ENCODE measurements at places on chromosomes 2 and 18.

DNA sequence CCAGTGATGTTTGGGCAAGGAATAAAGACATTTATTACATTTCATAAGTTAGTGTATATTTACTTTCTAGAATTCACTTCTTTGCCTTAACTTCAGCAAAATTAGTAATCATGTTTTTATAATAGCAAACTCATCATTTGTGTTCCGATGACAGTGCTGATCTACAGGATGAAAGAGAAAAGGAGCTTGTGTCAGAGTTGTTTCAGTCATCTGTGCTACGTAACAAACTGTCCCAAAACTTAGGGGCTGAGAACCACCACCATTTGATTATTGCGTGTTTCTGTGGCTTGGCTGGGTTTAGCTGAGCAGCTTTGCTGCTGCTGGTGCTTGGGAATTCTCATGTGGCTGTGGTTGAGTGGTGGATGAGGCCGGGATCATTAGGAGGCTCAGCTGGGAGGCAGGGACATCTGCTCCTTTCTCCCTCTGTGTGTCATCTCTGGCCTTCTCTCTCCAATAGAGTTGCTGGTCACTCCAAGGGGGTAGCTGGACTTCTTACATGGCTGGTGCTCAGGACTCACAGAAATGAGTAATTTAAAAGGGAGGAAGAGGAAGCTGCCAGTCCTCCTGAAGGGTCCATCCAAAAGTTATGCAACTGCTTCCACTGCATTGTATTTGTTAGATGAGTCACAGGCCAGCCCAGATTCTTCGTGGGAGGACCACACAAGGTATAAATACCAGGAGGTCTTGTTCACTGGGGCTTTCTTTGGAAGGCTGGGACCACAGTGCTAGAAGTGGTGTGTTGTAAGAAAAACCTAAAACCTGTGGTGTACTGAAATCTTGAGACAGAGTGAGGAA, 43.4 kb upstream of the HAAO start:
- DNase-seq, result no peak

DNA sequence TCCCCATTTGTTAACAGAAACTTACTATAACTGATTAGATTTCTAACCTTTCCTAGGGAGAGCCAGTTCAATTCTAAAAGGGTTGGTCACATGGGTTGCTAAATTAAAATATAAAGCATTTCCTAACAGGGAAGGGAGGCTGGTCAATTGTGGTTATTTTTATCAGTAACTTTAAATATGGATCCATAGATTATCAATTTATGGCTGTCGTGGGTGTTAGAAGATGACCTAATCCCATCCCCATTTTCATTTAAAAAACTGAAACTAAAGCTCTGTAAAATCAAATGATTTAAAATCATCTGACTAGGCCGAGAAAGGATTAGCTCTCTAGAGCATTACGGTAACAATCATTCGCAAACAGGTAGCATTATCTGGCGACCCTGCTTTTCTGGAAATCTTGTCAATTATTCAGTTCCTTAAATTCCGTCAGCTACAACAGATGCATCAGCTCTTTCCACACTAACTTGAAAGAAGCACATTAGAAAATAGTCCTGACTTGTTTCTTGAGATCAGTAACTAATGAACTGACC, 953 bp upstream of the HNRNPA3 start:
- no peak for DNase-seq

DNA sequence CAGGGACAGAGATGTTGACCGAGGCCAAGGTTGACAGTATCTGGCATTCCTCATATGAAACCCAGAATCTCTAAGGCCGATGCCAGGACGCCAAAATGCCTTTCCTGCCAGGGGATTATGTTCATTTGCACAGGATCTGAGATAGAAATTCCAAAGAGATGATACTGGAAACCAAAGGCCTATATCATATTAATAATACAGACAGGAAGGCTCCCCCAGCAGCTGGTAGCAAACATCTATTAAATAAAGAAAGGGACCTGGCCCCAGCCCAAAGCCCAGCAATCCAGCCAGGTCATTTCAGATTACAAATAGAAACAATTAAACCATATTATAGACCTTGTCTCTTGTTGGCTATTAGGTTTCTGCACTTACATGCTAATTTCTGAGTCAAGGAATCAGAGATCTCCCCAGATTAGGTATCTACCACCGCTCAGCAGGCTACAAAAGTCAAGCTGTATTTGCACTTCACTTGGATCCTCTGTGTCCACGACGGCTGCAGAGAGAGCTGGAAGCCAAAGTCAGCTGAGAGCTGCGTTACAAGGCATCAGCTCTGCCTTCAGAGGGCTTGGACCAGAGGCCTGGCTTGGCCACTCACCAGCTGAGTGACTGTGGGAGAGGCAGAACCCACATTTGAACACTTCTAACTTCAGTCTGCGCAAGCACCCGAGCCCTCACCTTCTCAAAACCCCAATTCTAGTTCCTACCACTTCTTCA, 269.3 kb upstream of the SIX2 start:
- no peak for DNase-seq

GRCh38 chr2:119126650-119127049, 31.9 kb downstream of the C1QL2 start:
- no peak for DNase-seq

- no peak for DNase-seq
Measured at GRCh38 chr2:123771928-123772632, 253.0 kb upstream of the CNTNAP5 start.

DNA sequence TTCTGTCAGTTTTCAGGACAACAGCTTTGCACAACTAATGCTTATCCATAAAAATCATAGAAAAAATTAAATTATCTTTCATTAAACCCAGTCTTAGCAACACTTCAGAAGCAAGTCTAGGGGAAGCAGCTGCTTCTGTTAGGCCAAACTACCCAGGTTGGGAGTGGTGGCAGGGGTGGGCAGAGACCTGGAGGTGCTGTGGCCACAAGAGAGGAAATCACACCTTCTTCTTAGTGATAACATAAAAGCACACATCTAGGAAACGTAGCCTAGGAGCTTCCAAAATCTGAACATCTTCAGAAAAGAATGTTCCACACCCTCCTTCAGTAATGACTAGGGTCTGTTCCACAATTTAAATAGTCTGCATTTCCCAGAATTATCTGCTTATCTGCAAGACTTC, 32.3 kb upstream of the FRZB start:
- DNase-seq, result no peak

- no peak for DNase-seq
Measured at GRCh38 chr2:18871430-18871829, 282.1 kb upstream of the NT5C1B start.

- DNase-seq, result no peak
Measured at GRCh38 chr2:43890855-43891254, 52.1 kb downstream of the ABCG8 start.

GRCh38 chr2:128832946-128833663, 514.4 kb upstream of the HS6ST1 start:
- DNase-seq, result no peak

GRCh38 chr2:45399040-45399784, 211.9 kb downstream of the SRBD1 start:
- DNase-seq, result no peak

GRCh38 chr2:63827749-63828148, 13.9 kb upstream of the UGP2 start:
- DNase-seq, result no peak

DNA sequence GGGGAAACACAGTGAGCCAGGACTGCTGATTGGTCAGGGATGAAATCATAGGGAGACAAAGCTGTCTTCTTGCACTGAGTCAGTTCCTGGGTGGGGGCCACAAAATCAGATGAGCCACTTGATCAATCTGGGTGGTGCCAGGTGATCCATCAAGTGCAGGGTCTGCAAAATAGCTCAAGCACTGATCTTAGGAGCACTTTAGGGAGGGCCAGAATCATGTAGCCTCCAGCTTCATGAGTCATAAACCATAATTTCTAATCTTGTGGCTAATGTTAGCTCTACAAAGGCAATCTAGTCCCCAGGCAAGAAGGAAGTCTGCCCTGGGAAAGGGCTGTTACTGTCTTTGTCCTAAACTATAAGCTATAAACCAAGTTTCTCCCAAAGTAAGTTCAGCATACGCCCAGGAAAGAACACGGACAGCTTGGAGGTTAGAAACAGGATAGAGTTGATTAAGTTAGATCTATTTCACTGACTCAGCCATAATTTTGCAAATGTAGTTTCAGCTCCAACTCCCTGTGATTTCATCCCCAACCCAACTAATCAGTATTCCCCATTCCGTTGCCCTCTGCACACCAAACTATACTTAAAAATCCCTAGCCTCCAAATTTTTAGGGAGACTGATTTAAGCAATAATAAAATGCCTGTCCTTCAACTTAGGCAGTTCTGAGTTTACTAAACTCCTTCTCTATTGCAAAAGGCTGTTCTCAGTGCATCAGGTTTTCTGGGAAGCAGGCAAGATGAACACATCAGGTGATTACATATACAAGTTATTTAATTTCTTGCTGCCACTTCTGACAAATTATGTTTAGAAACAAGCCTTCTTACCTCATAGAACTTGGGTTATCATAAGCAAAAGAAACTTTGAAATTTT, 226.9 kb upstream of the SPOPL start:
- no peak for DNase-seq

DNA sequence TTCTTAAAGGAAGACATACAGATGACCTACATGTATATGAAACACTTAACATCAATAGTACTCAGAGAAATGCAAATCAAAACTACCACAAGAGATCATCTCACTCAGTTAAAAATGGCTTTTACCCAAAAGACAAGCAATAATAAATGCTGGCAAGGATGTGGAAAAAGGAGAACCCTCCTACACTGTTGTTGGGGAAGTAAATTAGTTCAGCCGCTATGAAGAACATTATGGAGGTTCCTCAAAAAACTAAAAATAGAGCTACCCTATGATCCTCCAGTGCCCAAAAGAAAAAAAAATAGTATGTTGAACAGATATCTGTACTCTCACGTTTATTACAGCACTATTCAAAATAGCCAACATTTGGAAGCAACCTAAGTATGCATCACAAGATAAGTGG, 1579.4 kb upstream of the TMEFF2 start:
- DNase-seq, result no peak

- no peak for DNase-seq
Measured at GRCh38 chr2:221850076-221850475, 278.0 kb upstream of the EPHA4 start.

DNA sequence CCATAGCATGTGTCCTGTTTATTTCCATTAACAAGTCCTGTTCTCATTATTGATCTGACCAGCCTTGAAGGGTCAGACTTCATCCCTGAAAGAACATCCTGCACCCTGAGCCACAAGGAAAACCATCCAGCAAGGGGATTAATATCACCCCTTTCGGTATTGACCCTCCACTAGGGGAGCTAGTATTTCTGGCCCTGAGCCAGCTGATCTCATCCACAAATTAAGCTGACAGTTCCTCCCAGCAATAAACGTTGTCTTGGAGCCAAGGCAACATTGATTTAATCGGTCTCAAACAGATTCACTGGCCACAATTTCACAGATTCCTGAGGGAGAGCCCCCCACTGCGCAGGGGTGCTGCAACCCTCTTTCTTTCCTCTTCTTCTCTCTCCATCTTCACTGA, 353.1 kb upstream of the FANCL start:
- DNase-seq, result no peak

GRCh38 chr2:143564419-143564818, 435.2 kb downstream of the ARHGAP15 start:
- DNase-seq, result no peak

GRCh38 chr2:715038-715437, 37.8 kb upstream of the TMEM18 start:
- no peak for DNase-seq

GRCh38 chr2:109155553-109156451, 26.8 kb downstream of the SH3RF3 start:
- DNase-seq, result no peak

DNA sequence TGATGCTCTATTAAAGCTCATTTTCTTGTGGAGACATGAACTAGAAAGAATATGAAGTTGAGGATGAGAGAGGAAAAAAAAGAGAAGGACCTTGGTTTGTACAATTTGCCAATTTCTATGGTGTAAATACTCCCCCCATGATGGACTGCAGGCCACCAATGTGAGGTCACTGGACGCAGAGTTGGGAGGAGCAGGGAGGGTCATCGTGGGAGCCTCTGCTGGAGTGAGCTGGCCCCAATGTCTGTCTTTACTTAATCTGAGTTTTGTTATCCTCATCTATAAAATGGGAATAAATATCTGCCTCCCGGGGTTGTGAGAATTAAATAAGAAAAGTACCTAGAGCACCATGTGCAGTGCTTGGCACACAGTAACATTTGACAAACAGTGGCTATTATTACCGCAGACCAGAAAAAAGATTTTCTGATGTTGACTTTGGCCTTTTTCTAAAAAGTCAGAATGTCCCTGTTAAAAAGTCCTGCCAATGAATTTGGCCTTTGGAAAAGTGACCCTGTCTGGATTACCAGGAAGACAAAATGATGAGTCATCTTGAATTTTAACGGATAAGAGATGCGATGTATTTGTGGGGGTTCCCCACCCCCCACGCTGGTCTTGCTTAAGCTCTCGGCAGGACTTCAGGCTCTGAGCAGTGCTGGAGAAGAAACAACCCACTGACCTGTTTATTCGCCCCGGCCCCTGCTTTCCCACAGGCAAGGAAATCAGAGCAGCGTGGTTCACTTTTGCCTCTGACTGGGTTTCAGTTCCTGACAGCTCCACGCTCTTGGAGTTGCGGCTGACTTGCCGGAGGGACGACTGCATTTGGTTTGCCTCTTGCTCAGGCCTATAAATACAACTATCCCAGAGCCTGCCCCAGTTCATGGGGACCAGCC, 50.3 kb upstream of the FOSL2 start:
- no peak for DNase-seq

DNA sequence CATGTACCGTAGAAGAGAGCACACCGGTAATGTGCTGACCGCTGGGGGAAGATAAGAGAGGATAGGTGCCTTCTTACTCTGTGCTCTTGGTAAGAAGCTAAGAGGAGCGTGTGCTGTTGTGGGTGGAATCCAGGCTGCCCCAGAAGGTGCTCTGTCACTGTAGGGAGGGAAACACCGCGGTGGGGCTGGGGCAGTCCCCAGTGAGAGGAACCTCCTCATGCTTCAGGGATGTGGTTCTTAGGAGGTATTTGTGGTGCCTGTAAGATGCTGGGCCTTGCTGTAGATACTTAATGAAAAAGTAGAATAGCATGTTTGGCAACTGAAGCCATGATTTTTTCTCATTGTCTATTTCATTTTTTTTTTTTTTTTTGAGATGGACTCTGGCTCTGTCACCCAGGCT, 1.1 kb downstream of the COLEC11 start:
- DNase-seq, result no peak

All from effector memory CD4-positive, alpha-beta T cell (primary cell).